Esophagus mucosa (tissue), 1 donor: ENCODE measurements at places on chromosomes 4 and X. TPM values are rescaled to one million over a fixed set of nuclear protein-coding genes. Genes with fewer than 3 reads are reported as not detected.

The VCX gene
- total RNA-seq: not detected

The IL3RA gene
- total RNA-seq: 1.2 TPM

DNA sequence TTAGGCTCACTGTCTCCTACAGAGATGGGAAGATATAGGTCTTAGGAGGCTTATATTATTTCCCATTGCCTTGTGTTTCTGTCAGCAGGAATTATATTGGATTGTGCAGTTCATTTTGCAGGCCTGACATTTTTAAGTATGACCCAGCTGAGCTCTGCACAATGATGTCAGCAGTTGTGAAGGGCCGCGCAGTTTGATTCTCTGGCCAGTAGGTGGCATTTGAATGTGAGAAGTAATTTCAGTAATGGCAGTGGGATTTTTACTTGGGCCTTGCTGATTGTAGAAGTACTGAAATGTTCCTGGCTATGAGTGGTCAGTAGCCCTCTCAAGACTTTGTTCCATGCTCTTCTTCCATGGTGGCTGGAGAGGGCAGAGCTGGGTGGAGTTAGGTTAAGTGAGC, 247.2 kb upstream of the MTMR8 start:
- ATAC-seq: no peak

DNA sequence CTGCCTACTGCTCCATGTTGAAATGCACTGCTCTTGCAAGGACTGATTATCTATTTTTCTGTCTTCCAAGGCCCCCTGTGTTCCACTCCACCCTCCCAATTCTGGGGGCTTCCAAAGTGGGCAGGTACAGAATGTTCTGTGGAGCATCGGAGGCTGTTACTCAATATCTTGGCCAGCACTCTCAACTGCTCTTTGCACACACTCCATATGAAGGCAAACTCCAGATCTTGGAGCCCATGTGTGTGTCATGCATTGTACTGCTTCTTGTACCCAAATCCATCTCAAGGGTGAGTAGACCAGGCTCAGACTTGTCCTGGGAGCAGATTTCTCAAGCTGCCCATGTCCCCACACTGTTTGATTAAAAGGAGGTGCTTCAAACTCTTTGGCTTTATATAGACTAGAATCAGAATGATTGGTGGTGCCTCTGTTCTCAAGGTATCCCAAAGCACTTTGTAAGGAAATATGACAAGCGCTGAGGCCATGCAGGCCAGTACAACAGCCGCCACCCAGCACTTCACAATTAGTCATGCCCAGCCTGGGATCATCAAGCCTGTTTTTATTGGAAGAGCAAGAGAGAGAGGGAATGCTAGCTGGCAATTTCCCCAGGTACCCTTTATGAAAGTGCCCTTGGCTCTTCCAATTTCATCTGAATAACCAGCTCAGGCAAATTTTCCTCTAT, 44.3 kb downstream of the AR start:
- ATAC-seq: peak; percentile 72

The IL21 gene
- total RNA-seq: not detected

DNA sequence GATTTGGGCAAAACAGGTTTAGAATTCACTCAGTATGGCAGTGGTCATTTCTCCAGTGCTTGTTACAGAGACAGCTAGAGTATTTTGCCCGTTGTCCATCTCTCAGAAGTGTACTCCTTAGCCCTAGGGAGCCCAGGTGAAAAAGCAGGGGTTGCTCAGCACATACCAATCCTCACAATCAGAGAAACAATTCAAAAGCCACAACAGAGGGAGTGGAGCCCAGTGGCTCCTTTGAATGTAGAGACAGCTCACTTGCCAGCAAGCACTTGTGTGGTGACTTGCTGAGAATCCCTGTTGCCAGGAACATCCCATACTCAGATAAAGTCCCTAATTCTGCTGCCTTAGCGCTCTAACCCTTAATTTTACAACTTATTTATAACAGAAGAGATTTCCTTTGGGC, 1488.3 kb downstream of the RPA4 start:
- ATAC-seq: peak; percentile 54

- no peak for ATAC-seq
Observed at GRCh38 chr4:43757147-43757546, 691.5 kb downstream of the KCTD8 start.

DNA sequence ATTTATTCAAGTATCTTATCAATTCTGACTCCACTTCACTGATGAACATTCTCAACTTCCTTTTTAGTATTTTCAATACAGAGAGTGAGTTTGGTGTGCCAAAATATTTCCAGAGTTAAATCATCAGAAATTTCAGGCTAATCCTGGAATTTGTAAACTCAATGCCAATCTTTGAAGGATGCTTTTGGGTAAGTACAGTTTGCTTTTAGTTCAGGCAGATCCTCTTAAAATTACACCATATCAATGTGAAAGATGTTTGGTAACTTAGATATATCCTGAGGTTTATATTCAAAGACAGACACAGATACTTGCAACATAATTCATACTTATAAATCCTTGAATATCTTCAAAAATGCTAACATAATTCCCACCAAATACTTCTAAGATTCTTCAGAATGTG, 76.0 kb upstream of the FAM47B start:
- ATAC-seq: no peak

The NDNF gene
- total RNA-seq: 0.44 TPM

The GABRE gene
- 27.5 TPM for total RNA-seq

- ATAC-seq: no peak
Observed at GRCh38 chr4:47640911-47641310, 155.8 kb downstream of the ATP10D start.

DNA sequence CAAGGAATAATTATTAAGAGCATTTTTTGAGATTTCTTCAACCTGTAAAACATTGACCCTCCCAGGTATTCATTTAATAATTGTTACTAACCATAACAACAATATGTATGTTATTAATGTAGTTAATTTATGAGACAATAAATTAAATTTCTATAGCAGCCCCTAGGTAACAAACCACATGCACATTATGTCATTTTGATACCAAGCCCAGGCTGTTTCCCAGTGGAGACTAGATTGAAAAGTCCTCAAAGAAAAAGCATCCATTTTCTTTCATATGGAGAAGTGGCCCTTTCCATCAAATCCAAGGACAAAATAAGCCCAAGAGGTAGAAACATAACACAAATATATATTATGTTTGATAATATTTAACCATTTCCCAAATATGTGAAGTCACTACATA, 104.3 kb upstream of the GK2 start:
- ATAC-seq: no peak

DNA sequence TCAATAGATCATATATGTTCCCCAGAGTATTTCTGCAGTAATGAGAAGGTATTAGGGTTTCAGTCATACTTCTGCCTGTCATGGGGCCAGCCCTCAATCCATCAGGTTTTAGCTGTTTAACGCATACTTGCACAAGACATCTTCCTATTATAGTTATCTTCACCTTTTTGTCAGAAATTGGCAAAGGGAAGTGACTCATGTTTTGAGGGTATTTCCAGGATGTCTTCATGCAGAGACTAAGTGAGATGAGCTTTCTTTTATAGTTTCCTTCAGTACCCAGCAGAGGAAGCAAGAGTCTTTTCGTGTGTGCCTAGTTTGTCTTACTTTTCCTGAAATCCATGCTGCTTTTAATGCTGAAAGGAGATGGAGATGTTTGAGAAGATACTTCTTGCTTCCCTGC, 9.5 kb downstream of the CSTF2 start:
- no peak for ATAC-seq

- no peak for ATAC-seq
Observed at GRCh38 chrX:153725832-153726285, 1.2 kb downstream of the ABCD1 start.

- ATAC-seq: no peak
Observed at GRCh38 chr4:149584722-149585121, 230.9 kb downstream of the IQCM start.

The CENPI gene
- total RNA-seq: 3.9 TPM

DNA sequence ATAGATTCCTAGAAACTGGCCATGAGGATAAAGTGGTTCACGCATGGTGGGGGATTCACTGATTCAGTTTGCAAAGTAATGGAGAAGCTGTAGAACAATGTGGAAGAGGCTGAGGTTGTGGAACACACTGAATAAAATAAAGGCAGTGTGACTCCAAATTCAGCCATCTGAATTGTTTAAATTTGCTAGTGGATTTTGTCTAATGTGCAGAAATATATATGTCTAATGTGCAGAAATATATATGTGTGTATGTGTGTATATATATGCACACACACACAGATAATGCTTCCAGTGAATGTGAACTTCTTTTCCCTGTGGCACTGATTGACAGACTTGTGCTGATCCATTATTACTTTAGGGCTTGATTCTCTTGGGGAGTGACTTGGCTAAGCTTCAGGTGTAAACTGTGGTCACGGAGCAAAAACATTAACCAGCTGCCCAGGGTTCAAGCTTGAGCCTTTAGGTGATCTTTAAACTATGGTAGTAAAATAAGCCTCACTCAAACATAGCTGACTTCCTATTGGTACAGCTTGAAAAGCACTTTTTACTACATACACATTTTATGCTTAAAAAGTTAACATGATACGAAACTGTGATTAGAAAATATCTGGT, 3.5 kb downstream of the STBD1 start:
- no peak for ATAC-seq

GRCh38 chr4:602559-602942, 22.8 kb upstream of the PDE6B start:
- peak; percentile 96 for ATAC-seq

The HTN1 gene
- not detected for total RNA-seq

DNA sequence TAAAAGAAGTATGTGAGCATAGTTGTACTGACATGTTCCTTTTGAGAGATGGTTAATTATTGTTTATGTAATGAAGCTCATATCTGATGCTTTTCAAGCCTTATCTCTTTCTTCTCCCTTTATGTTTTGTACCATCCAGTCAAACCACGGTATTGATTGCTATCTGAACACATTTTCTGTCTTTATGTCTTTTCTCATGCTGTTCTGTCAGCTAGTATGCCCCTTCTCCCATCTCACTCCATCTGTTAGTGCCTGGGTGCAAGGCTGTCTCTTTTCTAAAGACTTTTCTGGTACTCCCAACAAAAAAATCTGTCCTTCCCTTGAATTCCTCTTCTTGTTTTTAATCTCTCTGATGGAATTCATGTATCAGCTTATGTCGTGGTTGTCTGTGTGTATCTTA, 883.8 kb upstream of the IGFBP7 start:
- no peak for ATAC-seq

- ATAC-seq: no peak
Observed at GRCh38 chr4:84492290-84492689, 6.8 kb downstream of the NKX6-1 start.

DNA sequence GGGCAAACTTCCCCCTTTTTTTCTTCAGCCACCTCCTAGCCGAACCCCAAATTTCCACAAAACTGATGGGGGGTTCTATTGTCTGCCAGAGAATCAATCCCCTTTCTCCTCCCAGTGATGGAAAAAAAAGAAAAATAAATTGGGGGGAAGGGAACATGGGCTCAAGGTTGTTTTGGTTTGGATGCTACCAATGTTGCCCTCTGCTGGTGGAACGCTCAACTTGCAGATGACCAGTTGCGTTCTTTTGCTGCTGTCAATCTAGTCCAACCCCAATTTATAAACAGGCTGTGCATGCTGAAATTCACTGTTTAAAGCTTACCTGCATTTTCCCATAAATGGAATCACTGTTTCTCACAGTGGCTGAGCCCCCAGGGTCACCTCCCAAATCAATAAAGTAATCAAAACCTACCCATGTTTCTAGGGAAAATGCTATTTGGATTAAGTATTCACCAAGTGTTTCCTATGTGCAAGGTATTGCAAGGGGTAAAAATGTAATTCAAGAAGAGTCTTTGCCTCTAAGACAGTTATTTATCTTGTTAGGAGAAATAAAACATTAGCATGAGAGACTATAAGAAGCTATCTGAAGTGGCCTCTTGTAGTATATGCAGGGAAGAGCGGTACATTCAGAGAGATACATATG, 116.7 kb upstream of the TMEM164 start:
- ATAC-seq: no peak

- ATAC-seq: no peak
Observed at GRCh38 chr4:2762048-2762447, 5.9 kb upstream of the TNIP2 start.

DNA sequence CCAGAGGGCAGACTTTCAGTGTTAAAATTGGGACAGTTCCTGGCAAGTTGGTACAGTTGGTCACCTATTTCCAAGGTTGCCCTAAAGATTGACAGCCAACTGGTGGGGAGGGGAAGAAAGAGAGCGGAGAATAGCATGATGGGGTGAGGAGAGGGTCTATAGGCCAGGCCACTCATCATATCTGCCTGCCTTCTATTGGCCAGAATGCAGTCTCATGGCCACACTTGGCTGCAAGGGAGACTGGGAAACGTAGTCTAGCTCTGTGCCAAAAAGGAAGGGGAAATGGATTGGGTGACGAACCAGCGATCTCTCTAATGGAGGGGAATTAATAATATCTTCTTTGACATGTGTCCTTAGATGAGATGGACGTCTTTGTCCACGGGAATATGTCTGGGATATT, 197.4 kb upstream of the ATP6AP2 start:
- no peak for ATAC-seq

GRCh38 chr4:139619644-139620043, 46.0 kb upstream of the MGST2 start:
- ATAC-seq: peak; percentile 60
